GM23338 (cell line): ENCODE measurements at places on chromosomes 1 and 21.
A peak's percentile ranks its signal among the peaks of the same experiment; 100 is the strongest.

GRCh38 chr1:229563241-229563640 lies 4.7 kb upstream of the ABCB10 start:
- peak; percentile 43 for DNase-seq

GRCh38 chr1:112583366-112583765 lies 35.6 kb downstream of the ST7L start:
- no peak for DNase-seq

DNA sequence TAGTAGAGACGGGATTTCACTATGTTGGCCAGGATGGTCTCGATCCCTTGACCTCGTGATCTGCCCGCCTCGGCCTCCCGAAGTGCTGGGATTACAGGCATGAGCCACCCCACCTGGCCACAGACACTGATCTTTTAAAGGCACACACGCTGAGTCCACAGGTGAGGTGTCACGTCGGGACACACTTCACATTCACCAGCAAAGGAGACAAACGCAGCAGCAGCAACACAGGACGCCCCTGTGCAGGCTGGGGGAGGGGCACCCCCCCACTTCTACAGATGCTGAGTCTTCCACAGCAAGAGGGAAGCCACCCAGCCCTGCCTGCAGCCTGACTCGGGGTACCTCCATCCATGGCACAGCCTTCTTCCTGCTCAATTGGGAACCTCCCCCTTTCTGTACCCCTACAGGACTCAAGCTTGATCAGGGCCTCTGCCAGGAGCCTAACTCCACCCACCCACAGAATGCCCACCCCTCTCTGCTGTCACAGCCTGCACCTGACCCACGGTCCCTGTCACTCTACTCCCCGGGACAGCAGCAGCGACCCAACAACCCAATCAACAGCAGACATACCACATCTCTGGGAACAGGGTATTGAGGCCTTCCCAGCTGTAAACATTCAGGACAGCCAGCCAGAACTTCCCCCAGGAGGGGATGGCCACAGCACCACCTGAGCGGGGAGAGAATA lies 9.5 kb downstream of the LSS start:
- no peak for DNase-seq

DNA sequence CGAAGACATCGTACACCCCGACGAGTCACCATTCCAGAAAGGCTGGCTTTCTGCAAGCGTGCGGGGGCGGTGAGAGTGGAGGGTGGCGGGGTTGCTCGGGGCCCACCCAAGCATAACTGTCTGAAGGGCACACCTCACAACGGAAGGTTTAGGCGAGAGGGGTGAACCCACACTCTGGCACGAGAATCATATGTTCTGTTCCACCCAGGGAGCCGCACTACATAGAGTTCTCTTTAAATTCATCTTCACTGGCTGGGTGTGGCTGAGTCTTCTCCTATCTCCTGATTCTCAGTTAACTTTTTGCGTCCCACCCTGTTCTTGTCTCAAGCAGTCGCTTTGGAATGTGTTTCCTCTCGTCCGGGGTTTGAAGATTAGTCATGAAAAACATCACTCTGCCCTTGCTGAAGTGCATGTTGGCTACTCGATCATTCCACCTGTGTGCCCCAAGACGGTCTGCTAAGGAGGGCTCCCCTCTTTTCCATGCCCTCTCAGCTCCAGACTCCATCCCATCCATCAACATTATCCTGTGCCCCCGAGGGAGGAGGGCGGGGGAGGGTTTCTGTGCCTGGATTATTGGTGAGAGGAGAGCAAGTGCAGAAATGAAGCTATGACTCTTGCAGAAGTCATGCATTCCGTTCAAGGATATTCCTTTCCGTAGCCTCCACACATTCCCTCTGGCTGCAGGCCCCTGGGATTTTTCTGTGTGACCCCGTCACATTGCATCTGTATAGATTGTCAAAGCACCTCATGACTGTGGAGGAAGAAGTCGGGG lies 53.5 kb upstream of the CD34 start:
- no peak for DNase-seq

DNA sequence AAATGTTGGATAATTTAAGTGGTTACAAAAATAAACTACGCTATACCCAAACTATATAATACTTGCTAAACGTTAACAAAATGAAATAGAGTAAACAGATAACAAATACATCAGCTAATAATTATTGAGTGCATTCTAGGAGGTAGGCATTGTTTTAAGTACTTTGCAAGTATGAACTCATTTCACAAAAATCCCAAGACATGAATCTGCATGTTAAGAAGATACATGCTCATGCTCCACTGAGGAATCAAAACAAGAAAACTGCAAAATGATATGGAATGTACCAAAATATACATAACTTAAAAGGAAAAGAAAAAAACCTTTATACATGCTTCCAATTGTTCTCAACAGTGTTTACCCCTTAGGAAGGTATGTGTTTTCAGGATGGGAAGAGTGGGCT lies 2.5 kb downstream of the FRRS1 start:
- DNase-seq: no peak

DNA sequence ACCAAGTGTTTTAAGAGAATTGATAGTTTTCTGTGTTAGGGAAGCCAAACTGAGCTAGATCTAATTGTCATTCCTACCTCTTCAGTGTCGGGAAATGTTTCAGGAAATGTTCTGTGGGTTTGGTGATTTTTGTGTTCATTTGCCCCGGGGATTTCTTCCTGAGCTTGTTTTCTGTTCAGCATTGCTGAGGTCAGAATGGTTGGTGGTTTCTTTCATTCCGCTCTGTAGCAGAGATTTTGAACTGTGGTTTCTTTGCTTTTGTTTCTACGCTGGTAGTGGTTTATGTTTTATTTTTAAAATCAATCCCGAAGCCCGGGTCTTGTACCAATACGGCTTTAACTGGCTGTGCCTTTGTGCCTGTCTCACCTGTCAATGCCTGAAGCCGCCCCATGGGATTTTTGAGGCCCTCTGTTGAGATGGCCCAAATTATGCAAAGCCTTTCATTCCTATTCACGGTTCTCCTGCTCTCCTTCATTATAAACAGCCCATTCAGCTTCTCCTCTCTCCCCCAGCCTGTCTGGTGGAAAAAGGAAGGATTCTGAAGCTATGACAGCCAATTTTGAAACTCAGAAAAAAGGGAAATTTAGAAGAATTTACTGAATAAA lies 417.2 kb upstream of the KAZN start:
- DNase-seq: peak; percentile 10

GRCh38 chr21:8992731-8993174 lies 1528.6 kb upstream of the TPTE start:
- peak; percentile 72 for DNase-seq

DNA sequence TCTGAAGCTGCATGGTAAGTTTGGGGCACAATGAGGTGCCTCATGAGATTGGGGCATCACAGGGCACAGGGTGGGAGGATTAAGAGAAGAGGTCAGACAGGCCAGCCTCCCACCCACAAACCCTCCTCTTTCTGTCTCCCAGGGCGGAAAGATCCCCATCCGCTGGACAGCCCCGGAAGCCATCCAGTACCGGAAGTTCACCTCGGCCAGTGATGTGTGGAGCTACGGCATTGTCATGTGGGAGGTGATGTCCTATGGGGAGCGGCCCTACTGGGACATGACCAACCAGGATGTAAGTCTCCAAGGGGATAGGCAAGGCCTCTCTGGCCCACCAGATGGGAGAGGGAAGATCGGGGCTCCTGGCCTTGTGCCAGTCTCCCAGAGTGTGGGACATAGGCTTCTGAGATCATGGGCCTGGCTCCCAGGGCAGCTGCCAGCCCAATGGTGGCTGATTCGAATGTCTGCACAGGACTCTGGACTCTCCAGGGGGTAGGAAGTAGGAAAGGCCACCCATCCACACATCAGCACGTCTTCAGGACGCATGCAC lies 63.7 kb downstream of the LACTBL1 start:
- no peak for DNase-seq

DNA sequence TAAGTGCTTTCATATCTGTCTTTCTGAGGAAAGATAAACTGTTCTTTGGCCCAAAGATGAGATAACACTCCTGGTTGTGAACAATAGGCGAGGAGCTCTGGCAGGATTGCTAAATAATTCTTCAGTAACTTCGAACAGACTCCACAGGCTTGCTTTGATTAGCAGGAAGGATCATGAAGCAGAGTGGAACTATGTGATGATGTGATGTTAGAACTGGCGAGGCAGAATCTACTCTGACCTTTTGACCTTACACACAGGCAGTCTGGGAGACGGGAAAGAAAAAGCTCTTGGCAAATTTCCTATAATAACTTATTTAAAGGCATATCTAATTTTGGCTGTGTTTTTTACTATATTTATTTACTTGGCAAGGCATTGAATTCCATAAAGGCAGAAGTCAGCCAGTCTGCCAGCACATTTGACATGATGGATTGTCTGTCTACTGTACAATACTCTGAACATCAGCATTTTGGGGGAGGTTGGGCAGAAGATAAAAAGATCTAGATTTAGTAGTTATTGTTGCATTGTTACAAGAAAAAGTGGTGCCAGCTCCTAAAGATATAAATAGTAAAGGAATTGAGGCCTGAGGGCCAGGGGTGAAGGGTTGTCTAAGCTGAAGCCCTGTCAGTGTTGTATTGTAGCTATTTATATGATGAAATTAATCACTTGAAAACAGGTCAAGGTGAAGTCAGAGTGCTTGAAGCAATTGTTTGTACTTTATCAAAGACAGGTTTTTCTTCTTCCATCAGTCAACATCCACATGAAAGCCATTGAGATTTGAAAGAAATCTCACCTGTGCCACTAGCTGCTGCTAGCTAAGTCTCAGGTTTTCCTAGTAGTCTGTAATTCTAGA lies 708.8 kb downstream of the LTN1 start:
- DNase-seq: no peak

DNA sequence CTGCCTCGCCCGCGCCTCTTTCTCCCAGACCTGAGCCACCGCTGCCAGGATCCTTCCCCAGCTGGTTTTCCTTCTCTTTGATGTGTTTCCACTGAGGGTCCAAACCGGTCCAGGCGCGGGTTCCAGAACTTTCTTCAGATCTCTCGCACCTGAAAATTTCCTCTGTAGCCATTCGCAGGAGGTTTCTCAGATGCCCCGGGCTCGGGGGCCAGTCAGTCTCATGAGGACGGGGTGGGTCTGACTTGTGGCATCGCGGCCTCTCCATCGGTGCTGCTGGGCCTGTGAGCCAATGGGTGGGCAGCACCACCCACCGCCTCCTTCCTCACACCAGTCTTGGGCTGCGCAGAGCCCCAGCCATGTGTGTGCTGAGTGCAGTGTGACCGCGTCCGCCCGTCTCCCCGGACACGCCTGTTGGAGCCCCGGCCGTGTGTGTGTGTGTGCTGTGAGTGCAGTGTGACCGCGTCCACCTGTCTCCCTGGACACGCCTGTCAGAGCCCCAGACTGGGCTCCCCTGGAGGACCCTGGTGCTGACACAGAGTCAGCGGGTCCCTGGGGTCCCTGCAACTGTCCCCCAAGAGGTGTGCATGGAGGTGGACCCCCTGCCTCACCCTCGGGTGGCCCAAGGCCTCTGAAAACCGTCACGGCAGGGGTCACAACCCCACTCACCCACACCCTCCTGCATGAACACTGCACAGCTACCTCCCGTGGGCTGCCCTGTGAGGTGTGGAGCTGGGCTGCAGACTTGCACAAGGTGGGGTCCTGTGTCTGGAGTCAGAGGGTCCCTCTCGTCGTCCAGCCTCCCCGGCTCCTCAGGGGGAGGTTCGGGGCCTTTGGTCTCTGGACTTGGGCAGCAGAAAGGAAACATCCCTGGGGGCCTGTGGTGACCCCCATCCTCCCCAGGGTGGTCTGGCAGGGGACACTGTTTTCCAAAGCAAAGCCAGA lies 20.2 kb downstream of the COL18A1 start:
- DNase-seq: no peak

GRCh38 chr1:244092293-244092963 lies 41.3 kb downstream of the ZBTB18 start:
- no peak for DNase-seq

GRCh38 chr21:29145354-29145782 lies 14.9 kb downstream of the MAP3K7CL start:
- DNase-seq: no peak

DNA sequence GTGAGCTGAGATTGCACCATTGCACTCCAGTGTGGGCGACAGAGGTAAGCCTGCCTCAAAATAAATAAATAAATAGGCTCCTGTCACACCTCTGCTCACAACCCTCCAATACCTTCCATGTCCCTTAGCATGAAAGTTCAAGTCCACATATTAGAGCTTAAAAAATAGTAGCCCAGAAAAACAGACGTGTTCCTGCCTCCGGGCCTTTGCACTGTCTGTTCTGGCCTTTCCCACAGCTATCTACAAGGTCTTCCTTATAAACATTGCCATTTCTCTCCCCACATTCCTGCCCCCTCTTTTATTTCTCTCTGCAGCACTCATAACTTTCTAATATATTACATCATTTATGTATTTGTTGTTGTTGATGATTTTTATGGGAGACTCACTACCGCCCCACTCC lies 85.6 kb upstream of the CASZ1 start:
- no peak for DNase-seq

DNA sequence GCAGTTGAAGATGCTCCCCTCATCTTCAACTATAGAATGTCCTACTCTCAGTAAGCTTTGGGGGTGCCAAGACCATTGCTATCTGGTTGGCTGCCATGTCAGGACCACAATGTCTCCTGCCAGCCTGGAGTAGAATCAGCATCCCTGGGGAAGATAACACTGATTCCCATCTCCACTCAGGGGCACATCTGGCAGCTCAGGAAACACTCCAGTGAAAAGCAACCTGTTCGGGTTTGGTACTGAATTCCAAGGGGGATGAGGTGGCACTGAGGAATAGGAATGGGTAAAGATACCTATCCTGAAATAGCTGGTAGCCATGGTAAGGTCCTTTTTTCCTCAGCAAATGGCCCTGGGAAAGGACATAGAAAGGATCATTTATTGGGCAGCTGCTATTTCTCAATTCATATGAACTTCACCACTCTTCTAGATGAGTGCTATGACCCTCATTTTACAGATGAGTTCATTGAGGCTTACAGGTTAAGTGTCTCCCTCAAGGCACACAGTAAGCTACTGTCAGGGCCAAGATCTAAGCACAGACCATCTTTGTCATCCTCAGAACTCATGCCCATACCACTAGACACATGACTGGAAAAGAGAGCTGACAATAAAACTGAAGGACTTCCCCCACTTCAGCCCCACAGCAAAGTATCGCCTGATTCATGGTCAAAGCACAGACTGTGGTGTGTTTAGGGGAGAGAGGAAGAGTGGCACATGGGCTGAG lies 31.4 kb downstream of the AK2 start:
- no peak for DNase-seq

DNA sequence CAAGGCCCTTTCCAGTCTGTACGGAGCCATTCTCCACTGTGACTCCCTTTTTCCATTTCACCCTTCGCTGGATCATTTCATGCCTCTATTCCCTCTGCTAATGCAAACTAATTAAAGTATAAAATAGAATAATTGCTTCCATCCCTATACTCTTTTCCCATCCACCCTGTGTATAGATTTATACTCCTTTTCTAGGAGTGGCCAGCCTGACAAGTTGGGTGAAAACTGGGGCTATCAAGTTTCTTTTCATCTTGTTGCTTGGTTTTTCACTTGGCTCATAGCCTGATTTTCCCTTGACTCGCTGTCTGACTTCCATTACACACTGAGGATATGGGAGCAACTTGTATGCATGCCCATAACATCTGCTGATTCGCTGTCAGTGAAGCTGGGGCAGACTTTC lies 107.0 kb downstream of the PLXNA2 start:
- DNase-seq: no peak

- DNase-seq: no peak
Measured at GRCh38 chr1:109821221-109821669, 57.5 kb upstream of the EPS8L3 start.
